ENCODE measurements at places on chromosomes 16 and 17.

GRCh38 chr16:66480265-66481080, 53.4 kb downstream of the BEAN1 start:
- no peak for DNase-seq

- no peak for DNase-seq
Measured at GRCh38 chr17:32536736-32537643, 50.2 kb downstream of the CDK5R1 start.

GRCh38 chr17:60747069-60747808, 69.6 kb downstream of the BCAS3 start:
- DNase-seq: no peak

DNA sequence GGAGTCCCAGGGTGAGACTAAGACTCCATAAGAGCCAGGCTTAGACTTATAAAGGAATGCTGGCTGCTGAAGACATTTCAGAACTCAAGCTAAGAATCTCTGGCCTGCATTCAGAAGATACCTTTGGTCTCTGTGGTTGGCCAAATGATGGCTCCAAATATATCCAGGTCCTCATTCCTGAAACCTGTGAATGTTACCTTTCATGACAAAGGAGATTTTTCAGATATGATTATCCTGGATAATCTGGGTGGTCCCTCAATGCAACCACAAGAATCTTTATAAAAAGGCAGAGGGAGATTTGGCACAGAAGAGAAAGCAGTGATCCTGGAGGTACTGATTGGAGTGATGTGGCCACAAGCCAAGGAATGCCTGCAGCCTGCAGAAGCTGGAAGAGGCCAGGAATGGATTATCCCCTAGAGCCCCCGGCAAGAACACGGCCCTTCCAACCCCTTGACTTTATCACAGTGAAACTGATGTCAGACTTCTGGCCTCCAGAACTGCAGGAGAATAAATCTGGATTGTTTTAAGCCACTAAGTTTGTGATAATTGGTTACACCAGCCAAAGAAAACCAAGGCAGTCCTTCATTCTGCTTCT, 253.3 kb downstream of the SLC39A11 start:
- no peak for DNase-seq

DNA sequence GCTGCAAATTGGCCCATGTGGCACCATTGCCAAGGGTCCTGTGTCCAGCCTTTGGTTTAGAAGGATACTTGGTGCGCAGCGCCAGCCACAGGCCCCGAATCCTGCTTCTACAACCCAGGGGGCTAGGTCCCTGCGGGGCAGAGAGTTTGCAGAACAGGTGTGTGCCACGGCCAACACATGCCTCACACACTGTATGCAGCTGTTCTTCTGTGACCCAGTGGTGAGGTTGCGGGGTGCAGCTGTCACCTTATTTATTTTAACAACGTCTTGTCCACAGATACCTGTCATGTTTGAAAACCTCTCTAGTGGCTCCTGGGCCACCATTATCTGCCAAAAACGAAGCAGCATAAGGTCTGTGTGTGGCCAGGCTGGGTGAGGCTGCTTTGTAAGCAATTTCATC, 11.6 kb downstream of the CBFA2T3 start:
- DNase-seq: no peak

GRCh38 chr16:55468352-55468990, 10.5 kb upstream of the MMP2 start:
- no peak for DNase-seq

GRCh38 chr16:86363836-86364618, 146.3 kb upstream of the FOXF1 start:
- no peak for DNase-seq

DNA sequence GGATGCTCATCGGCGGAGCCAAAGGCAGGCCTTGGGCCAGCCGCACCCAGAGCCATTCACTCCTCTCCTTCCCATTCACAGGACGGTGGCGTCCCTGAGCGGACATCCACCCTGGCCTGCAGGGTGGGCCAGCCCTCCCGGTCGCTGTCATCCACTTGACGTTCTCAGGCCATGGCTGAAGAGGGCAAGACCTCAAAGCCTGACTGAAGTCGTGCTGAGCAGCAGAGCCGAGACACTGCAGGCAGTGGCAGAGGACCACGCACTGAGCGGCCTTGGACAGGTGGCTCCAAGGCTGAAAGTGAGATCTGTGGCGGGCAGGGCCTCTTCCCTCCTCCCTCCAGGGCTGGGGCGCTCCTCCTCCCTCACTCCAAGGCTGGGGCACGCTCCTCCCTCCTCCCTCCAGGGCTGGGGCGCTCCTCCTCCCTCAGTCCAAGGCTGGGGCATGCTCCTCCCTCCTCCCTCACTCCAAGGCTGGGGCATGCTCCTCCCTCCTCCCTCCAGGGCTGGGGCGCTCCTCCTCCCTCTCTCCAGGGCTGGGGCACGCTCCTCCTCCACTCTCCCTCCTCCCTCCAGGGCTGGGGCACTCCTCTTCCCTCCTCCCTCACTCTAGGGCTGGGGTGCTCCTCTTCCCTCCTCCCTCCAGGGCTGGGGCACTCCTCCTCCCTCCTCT, 24.1 kb downstream of the GNPTG start:
- DNase-seq: no peak
